ENCODE measurements at places on chromosomes 3 and 15.
A peak's percentile ranks its signal among the peaks of the same experiment; 100 is the strongest.

- no peak for DNase-seq
Observed at GRCh38 chr3:1439395-1439794, 346.6 kb downstream of the CNTN6 start.

- DNase-seq: no peak
Observed at GRCh38 chr3:128364808-128365360, 101.8 kb downstream of the DNAJB8 start.

GRCh38 chr3:16665282-16665741 lies 60.1 kb upstream of the DAZL start:
- DNase-seq: no peak

- no peak for DNase-seq
Observed at GRCh38 chr15:56989411-56989924, 71.0 kb downstream of the TCF12 start.

GRCh38 chr3:171802590-171802956 lies 7.7 kb downstream of the PLD1 start:
- no peak for DNase-seq

DNA sequence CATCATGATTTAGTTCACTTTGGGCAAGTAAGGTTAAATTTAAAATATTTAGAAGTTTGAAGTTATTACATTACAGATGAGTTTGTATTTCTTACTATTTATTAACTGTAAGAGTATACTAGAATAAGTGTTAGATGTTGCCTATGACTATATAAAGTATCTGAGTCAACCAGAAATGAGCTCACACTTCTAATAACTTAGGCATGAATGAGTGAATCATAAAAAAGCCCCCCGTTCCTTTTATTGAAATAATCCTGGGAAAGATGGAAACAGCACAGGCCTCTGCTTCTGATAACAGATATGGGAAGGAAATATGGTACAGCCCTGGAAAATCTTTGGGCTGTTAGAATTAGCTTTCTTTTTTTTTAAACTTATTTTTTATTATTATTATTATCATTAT lies 66.6 kb upstream of the TGFBR2 start:
- no peak for DNase-seq

DNA sequence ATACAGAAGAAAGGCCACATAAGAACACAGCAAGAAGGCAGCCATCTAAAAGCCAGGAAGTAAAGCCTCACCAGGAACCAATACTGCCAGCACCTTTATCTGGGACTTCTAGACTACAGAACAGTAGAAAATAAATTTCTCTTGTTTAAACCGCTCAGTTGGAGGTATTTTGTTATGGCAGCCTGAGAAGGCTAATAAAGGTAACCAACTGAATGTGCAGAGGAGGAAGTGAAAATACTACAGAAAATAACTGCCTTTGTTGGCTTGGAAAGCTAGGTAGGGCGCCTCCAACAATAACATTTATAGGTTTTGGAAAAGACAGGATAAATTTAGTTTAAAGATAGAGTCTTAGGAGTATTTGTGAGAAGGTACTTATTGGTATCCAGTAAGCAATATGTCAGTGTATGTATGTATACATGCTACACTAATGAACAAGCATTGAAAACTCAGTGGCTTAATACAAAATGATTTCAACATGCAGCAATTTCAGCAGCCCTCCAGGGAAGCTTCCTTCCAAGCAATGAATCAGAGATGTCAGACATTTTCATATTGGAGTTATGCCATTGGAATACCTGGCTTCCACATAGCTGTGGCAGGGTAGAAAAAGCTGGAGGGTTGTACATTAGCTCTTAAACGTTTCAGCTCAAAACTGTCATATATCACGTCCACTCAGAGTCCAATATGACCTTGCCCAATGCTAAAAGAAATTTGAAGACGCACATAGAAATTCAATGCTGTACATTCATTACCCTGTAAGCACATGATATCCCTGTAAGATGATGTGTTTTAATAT lies 48.9 kb downstream of the ZBBX start:
- no peak for DNase-seq

GRCh38 chr15:92020207-92020606 lies 166.7 kb downstream of the SLCO3A1 start:
- DNase-seq: no peak

DNA sequence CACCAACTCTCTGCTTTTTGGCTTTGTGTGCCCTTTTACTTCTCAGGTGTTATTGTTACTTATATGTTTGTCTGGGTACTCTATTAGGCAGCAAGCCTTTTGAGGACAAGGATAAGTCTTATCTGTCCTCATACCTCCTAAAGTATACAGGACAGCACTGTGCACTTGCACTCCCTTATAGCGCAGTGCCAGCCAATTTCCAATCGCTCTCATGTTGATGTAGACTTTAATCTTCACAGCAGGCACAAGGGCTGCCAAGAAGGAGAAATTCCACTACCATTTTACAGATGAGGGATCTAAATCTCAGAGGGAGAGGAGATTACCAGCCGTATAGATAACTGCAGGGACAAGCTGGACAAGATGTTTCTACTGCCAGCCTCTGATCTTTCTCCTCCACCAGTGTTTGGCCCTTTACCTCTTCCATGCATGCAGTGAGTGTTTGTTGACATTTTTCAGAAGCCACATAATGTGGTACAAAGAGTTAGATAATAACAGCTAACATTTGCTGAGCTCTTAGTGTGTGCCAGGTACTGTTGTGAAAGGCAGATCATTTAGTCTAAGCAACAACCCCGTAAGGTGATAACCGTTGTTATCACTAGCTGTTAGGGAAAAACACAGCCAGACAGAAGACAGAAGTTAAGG lies 30.1 kb downstream of the SST start:
- DNase-seq: no peak

- DNase-seq: no peak
Observed at GRCh38 chr3:18902081-18902793, 246.1 kb upstream of the KCNH8 start.

DNA sequence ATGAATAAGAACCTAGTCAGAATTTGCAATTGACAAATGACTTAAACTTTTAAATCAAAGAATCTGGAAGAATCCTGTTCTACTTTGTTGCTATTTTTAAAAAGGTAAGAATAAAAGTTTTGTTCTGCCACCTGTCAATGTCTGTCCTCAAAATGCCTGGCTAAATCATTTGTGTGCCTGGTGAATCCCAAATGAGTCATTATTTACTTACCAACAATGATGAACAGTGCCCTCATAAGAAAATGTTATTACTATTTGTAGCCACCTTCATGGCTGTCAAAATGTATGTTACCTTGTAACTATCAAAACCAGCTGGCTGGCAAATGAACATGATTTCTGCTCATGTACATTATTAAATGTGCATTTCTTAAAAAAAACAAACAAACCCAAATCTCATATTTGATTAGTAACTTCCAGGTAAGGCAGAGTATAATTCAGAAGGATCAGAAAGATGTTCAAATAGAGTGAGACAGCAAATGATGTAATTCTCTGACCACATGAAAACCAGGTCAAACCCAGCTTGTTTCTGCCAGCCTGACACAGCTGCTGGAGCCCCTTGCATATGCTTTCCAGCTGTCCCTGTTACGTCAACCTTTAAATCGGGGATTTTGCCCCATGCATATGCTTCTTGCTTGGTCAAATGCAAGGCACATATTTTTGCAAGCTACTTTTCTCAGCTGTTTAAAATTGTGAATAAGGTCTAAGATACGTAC lies 137.9 kb downstream of the SSR3 start:
- DNase-seq: no peak

DNA sequence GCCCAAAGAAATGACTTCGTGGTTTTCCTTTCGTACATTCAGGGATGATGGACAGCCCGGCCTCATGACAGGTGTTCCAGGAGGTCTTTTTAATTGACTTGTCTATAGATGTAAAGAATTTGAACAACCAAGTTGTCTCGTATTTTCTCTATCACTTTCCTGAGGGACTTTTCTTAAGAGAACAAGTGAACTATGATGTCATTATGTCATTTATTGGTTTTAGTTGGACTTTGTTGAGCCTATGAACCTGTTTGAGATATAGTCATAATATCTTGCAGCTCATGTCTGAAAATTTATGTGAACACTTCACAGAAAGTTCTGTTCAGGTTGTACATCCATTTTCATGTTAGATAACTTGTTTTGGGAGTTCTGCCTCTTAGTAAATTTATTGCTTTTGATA lies 89.2 kb downstream of the RBMS3 start:
- no peak for DNase-seq

DNA sequence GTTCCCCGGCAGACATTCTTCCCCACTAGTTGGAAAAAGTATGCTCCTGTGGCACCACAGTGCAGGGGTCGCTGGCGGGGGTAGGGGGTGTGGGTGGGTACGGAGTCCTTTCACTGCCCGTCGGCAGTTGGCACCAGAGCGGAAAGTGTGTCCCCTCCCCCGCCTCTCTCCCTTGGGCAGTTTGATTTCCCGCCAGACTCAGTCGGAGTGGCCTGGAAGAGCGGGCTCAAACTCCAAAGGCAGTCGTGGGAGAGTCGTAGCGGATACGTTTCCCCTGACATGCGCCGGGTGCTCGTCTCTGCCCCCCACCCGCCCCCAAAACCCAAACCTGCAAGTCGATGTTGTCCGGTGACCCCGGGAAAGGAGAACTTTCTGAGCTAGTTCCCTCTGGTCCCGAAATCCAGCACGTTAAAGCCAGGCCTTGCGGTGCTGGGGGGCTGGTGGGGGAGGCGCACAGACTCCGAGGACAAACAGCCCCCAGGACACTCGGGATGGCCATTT lies 4.4 kb upstream of the FOXB1 start:
- DNase-seq: peak; percentile 45

- no peak for DNase-seq
Observed at GRCh38 chr3:100525753-100526612, 33.6 kb downstream of the TMEM45A start.

- no peak for DNase-seq
Observed at GRCh38 chr3:12388185-12388584, 96.1 kb upstream of the TSEN2 start.

DNA sequence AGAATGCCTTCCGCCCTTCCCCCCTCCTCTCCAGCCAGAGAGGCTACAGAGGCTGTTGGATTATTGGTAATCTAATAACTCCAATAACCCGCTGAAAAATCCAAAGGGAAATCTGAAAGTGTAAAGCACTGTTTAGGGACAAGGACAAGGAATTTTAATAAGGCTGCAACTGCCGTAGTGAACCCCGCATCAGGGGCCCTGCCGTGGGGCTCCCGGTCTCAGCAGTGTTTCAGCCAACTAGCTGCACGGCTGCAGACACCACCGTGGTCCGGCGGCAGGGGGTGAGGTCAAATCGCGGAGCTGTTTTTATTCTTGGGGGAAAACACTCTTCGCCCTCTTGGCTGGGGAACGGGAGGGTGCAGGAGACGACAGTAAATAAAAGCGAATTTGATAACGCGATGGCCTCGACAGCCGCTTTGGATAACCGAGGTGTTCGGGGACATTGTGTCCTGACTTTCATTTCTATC lies 6.1 kb downstream of the BCL6 start:
- DNase-seq: no peak

DNA sequence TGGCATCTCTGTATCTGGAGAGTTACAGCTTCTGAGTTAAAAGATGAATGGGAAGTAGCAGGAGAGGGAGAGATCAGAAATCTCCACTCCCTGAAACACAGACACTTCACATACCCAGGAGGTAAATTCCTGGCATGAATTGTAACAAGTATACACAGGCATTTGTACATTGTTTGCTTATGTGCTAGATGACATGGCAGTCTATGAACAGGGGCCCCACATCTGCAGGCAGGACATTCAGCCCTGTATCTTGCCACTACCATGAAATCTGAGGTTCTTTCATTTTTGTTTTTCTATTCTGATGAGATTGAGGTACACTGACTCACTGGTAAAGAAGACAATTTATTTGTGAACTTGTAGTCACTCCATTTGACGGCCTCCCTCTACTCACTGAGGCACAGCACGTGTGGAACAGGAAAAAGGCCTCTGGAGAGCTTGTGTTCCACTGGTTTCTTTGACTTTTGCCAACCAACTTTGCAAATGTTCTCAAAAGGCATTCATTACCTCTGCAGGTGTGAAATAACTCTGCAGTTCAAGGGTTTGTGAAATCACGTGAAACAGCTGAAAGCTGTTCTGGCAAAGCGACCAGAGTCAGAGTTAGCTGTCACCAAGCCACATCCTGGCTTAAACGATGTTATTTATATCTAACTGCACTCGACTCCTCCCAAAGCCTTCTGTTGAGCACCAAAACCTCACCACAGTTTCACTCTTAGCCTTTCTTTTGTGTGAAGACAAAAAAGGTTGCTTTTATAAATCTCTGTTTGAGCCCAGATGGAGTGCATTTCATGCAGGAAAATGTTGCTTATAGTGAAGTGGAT lies 401.3 kb upstream of the CFAP20DC start:
- DNase-seq: no peak

- DNase-seq: peak; percentile 80
Observed at GRCh38 chr3:148075771-148076716, 621.7 kb upstream of the AGTR1 start.

DNA sequence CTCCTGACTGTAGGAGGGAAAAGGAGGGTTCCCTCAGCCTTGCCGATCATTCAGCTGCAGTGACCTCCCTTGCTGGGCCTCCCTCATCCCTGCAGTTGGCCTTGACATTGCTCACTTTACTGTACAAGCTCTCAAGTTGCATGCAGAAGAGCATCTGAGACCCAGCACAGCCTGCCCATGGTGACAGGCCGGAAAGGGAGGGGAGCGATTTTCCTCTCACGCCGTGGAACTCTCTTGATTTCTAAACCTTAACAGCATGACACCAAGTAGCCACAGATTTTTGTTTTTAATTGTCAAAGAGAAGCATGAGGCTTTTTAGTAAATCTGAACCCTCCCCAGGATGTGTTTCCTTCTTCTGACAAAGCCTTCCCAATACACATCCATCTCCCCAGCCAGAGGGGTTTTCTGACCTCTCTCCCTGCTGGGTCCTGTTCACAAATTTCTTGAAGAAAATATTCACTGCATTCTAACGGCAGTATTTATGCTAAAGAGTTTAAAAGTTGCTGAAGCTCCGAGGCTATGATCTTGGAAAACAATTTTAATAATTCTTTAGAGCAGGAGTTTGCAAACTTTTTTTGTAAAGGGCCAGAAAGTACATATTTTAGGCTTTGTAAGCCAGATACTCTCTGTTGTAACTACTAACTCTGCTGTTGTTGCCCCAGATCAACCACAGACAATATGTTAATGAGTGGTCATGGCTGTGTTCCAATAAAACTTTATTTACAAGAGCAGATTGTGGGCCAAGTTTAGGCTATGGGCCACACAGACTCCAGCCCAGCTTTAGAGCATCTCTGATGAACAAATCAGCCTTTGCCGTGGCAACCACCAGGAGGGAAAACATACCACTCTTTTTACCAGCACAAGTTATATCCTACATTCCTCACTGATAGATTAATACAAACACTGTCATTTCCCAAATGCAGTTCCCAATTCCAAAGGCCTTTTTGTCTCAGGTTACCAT lies 34.8 kb downstream of the LMCD1 start:
- DNase-seq: no peak

DNA sequence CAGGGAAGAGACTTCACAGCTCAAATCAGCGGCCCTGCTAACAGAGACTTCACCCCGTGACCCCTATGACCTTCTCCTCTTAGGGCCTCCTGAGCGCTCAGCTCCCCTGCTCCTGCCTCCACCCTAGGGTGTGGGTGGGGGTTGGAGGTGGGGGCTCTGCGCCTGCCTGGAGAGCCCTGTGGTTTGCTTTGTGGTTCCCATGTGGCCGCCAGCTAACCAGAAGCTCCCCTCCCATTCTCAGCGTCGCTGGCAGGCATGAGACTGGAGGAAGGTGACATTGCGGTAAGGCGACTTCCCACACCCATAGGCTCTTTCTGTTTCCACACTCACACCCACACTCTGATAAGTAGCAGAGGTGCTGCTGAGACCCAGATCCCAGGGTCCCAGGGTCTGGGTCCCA lies 27.6 kb downstream of the XYLB start:
- no peak for DNase-seq
